ENCODE measurements at places on chromosomes 16 and 17. TPM values are rescaled to one million over a fixed set of nuclear protein-coding genes. Genes with fewer than 3 reads are reported as not detected.

SLC16A5 gene
- total RNA-seq = 7.7 TPM

GRCh38 chr17:10421900-10422542 is at the start of gene MYH8:
Gene MYH8 (minus strand): TSS chr17:10421950. CDS start chr17:10420227, 1,723 bp downstream.
- DNase-seq = no peak

DNA sequence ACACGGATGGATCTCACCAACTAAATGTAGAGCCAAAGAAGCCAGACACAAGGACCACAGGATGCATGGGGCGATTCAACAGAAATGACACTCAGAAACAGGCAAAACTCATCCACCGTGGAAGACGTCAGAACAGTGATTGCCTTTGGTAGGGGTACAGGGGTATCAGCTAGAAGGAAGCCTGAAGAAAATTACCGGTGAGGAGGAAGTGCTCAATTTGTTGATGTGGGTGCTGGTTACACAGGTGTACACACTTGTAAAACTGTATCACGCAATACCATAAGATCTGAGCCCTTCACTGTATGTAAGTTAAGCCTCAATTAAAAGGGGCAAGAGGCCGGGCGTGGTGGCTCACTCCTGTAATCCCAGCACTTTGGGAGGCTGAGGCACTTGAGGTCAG is 226.1 kb downstream of the C16orf78 start:
- no peak for DNase-seq

DNA sequence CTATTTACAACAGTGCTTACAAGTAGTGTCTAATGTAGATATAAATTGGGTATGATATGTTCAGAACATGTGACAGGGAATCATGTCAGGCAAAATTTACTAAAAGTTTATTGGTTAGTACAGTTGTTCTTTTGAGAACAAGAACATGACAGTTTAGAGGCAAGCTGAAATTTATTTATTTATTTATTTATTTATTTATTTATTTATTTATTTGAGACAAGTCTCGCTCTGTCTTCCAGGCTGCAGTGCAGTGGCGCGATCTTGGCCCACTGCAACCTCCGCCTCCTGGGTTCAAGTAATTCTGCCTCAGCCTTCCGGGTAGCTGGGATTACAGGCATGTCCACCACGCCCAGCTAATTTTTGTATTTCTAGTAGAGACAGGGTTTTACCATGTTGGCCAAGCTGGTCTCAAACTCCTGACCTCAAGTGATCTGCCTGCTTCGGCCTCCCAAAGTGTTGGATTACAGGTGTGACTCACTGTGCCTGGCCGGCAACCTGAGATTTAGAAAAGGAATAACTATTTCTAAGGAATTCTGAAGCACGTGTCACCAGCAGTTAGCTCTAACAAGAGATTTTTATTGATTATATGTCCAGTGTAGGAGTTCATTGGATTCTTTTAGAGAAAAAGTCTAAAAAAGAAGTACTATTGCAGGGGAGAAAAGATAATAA is 24.9 kb downstream of the MRTFB start:
- DNase-seq = no peak

GRCh38 chr16:31206776-31207175 is 4.2 kb upstream of the PYCARD start:
- no peak for DNase-seq

GRCh38 chr16:66169817-66170216 is 196.7 kb upstream of the CDH5 start:
- DNase-seq = no peak

GRCh38 chr17:7720125-7720524 is 2.6 kb downstream of the DNAH2 start:
- DNase-seq = no peak

TP53TG3B gene
- not detected for total RNA-seq

DNA sequence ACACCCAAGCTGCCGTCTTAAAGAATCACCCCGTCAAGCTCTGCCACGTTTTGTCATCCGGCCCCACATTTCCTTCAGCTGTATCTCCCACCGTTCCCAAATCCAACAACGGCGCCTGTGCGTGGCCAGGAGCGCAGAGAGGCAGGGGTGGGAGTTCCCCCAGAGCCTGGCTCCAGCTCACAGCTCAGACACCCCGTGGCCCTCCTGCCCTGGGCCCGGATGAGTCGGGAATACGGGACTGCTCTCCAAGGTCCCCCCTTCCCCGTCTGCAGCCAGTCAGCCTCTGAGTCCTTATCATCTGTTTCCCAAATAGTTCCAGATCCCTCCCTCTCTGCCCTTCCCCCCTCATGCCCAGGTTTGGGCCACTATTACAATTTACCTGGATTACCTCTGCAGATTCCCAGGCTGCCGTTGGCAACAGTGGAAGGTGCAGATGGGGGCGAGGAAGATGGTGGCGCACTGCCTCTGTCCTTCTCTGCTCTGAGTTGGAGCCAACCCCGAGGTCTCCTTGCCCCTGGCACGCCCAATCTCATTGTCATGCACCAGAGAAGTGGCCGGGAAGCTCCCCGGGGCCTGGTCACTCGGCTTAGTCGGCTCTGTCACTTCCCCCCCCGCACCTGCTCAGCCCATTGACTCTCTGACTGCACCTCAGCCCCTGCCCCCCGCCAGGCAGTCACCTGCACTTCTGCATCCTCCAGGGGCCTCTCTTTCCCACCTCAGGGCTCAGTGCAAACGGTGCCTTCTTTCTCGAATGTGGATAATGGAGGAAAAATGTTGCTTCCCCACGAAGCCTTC is 18.3 kb upstream of the RPTOR start:
- DNase-seq = no peak
